ENCODE measurements at places on chromosomes 2 and 18. TPM values are rescaled to one million over a fixed set of nuclear protein-coding genes. Genes with fewer than 3 reads are reported as not detected.

DNA sequence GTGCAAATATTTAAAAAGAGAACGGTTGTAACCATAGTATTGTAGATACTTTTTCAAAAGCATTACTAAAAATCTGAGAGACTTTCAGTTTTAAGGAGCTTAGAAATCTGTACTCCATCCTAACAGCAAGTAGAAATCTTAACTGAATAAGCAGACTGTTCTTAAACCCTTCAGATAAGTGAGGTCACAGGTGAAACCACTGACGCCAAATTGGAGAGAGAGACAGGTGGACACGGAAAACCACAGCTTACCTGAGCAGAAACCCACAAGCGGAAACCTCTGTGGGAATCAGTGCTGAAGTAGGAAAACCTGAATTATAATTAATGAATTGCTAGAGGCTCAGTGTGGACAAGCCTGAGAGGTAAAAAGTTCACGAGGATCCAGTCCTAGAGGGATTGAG lies 959.4 kb upstream of the CELF4 start:
- no peaks in the 10 kb centered on the region for H3K27me3 ChIP-seq
- no peak overlapping the region for H3K27ac ChIP-seq
- no peaks in the 10 kb centered on the region for H3K36me3 ChIP-seq
- peaks cover 12% of the 10 kb centered on the region for H3K4me1 ChIP-seq
- DNase-seq = no peak

DNA sequence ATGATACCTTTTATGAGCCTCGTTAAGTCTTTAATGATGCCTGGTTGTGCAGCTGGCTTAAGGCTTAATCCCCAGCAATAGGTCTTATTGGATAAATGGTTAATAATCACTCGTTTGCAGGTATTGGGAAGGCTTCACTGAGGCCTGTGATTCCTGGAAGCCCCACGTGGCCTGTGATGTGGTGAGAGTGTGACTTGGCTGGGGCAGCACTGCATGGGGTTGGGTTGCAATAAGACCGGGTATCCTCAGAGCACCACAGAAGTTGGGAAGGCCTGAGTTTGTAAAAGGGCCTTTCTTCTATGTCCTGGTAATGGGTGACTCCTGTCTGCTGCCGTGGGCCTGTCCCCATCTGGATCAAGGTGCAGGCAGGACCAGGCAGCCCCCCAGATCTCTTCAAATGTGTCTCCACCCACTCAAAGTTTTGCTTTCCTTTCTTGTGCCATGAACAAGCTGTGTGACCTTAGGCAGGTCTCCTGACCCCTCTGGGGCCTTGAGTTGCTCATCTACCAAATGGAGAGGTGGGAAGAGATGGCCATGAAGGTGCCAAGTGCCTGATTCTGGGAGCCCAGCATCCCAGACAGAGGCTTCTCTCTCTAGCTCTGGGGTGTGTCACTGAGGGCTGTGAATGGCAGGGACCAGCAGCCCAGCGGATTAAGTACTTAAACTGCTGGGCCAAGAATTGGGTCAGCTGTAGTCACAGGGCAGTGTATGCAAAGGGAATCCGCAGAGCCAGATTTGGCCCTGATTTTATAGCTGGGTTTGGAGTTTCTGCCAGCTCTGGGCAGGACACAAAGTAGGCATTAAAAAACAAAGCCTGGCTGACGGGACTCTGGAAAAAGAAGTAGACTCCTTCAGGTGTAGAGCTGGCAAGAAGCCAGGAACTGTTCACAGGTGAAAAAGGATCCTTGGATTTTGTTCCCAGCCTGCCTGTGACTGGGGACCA lies 24.4 kb downstream of the LBH start:
- peak; percentile 58 for DNase-seq
- peaks cover 48% of the 10 kb centered on the region for H3K36me3 ChIP-seq
- no peak overlapping the region for H3K4me3 ChIP-seq
- H3K4me1 ChIP-seq = peaks cover 10% of the 10 kb centered on the region
- no peaks in the 10 kb centered on the region for H3K27me3 ChIP-seq
- peak overlapping the region; percentile 43 for H3K27ac ChIP-seq

DNA sequence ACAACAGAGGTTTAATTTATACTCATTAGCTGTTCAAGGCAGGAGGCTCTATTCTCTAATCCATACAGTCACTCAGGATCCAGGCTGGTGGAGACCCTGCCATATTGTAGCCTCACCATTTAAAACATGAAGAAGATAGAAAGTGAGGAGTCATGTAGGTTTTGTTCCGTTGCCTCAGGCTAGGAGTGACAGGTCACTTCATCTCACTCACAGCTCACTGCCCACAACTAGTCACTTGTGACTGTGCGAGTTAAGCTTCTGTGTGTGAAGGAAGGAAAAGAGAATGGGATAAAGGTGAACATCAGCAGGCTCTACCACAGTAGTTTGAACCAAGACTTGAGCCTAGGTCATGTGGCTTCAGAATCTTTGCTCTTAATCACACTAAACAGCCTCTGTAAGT lies 9.0 kb upstream of the IGFBP2 start:
- H3K4me3 ChIP-seq = no peak overlapping the region
- DNase-seq = no peak
- no peaks in the 10 kb centered on the region for H3K36me3 ChIP-seq
- H3K27me3 ChIP-seq = no peaks in the 10 kb centered on the region
- H3K27ac ChIP-seq = no peak overlapping the region

DNA sequence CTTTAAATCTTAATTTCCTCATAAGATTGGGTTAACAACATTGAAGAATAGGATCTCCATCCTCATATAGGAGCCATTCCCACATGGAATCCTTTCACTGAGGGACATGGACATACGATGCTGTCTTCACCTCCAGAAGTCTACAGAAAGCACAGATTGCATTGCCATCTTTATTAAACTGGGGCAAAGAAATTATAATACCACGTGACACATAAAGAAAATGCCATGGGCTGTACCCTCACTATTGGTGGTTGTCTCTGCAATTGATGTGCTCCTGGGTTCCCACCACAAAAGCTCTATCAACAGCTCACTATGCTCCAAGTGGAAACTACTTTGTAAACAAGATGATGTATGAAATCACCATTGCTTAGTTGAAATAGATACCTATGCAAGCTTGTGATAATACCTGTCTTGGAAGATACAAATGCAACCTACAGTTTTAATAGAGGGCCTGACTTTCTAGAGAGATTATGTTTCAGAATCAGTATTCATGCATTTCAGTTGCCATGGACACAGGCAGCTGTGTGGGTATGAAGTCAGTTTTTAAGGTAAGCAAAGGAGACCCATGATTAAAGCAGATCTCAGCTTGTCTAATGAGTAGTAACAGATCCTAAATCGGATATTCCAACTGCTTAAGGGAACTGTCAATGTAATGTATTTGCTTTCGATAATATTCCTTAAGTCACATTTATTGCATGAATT lies 337.0 kb downstream of the RAD51AP2 start:
- no peak for DNase-seq
- H3K4me1 ChIP-seq = no peaks in the 10 kb centered on the region
- no peaks in the 10 kb centered on the region for H3K27me3 ChIP-seq
- H3K4me3 ChIP-seq = no peak overlapping the region

DNA sequence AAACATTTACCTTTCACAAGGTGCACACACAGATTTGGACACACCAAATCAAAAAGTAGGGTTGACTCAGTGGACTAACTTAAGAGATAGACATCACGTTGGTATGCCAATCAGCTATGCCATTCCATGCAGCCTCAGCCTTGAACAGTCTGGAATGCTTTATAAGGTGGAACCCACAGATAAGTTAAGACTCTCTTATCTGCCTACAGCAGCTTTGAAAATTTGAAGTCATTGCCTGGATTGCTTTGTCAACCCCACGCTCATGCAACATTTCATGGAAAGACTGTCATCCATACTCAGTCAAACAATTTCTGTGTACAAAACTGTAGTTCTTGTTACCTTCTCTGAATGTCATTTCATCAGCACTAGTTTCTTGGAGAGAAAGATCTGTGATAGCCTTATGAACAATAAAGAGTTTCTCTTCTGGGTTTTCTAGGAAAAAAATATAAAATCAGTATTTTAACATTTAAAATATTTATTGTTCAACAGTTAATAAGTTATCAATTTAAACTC lies 1.2 kb downstream of the ERMN start:
- no peak overlapping the region for H3K4me3 ChIP-seq
- no peaks in the 10 kb centered on the region for H3K4me1 ChIP-seq
- no peak for DNase-seq
- H3K27me3 ChIP-seq = peaks cover 3% of the 10 kb centered on the region

The HOXD9 gene
- 0.65 TPM for total RNA-seq

The UGT1A5 gene
- not detected for total RNA-seq

The LAMA3 gene
- 110 TPM for total RNA-seq

Data from lung (tissue), 17 donors.